ENCODE measurements at places on chromosomes 3 and 15.

DNA sequence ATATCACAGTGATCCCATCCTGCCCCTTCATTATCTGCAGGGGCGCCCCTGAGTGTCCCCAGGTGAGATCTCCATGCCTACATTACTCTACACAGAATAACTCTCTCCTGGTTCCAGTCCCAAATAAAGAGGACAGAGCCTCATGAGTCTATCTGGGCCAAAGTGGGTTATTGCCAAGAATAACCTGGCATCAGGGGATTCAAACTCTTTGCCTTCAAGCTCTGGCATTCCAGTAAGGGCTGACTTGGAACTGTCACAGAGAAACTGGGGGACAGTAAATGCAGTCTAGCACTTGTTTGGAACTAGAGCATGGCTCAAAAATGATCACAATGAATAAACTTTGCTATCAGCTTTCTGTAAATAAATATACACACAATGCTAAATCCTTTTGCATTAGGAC, 30.3 kb downstream of the GJD2 start:
- no peak for DNase-seq

DNA sequence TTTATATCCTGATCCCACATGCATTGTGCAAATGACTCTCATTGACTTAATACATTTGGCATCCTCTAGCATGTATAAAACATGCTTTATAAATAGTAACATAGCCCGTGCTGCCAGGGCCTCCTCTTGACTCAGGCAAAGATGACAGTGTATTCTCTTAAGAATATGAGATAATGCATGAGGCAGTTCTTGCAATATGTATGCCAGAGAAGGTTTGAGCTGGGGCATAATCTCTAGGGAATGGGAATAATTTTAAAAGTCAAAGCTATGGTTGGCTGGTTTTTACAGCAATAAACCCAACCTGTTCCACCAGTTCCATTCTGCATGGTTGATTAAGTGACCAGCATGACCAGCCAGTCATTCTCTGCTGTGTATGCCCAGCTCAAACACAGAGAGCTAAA, 179.0 kb upstream of the PFN2 start:
- DNase-seq = no peak

DNA sequence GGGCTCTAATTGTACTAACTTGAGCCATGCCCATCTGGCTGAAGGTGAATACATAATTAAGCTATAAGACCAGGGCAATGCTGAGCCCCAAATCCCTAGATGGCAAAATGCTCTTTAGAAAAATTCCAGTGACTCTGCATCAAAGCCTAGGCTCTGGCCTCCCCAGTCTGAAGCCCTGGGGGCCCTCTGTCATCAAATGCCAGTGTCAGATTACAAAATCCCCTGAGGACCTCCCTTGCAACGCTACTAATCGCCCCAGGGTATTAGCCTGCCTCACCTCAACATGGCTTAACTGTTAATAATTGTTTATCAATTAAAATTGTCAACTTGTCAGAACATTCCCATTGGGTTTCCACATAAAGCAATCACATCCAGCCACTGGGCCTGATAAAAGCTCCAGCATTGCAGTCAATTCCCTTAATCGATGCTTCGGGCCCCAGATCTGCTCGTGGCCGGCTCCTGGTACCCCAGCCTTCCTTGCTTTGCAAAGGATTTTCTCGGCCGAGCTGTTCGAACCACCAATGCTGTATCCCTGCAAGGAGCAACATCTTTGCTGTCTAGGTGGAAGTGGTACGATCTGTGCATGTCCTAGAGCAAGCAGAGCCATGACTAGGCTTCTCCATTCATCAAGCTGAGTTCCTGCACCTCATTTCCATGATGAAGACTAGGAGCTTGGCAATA, 151.7 kb downstream of the MEGF11 start:
- no peak for DNase-seq

DNA sequence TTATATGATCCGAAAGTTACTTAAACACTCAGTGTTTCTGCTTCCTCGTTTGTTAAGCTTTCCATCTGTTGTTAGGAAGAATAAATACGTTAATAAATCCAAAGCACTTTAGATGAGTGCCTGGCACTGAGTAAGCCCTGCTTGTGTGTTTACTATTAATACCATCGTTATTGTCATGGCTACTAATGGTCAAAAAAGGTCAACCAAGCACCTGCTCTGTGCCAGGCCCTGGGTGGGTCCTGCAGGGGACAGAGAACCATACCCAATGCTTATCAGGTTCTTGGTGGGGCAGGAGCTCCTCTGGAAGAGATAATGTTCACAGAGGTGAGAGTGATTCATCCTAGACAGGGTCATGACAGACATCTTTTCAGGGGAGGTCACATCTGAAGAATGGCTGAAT, 39.9 kb downstream of the GALNT15 start:
- DNase-seq = no peak

DNA sequence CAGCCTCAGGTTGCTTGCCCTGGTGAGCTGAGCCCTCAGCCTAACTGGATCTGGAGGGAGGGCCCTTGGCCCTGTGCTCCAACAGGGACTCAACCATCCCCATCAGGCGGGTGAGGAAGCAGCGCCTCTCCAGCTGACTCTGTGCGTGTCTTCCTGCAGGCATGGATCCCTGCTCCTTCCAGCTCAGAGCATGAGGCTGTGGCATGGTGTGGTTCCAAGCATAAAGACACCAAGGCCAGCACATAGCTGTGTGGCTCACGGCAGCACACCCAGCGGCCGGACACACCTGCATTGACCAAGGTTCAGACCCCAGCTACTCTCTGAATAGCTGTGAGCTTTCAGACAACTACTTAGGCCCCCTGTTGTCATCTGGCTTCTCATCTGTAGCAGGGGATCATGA, 131.0 kb upstream of the PLXNA1 start:
- DNase-seq = no peak

DNA sequence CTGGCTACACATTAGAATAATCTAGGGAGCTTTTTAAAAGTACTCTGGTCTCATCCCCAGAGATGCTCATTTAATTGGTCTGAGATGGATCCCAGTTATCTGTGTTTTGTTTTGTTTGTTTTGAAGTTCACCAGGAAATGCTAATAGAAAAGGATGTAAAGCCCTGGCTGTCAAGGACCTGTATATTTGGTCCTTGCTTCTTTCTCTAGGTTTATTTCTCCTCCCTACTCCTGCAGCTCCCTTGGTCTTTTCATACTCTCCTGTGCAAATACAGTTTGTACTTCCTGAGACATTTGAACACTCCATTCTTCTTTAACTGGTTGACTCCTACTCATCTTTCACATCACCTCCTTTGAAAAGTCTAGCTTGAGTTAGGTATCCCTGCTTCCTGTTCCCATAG, 3.3 kb downstream of the PIK3CA start:
- DNase-seq = no peak

- no peak for DNase-seq
Measured at GRCh38 chr3:146133441-146133840, 27.5 kb downstream of the PLOD2 start.

- DNase-seq = no peak
Measured at GRCh38 chr3:102378216-102378615, 56.6 kb upstream of the ZPLD1 start.

DNA sequence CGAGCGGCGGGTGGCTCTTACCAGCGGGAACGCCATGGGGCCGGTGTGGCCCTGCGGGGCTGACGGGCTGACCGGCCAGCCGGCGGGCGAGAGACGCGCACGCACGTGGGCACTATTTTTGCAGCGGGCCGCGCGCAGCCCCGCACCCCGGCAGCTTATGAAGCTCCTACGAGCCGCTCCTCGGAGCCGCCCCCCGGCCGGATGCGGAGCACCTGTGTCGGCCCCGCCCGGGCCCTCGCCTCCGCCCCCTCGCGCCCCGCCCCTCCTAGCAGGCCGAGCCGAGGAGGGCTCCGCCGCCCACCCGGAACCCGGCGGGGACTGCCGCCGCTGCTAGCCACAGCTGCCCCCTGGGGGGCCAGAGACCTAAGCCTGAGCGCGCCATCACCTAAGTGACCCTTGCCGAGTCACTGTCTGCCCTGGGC, 683 bp upstream of the CPEB1 start:
- DNase-seq = peak; percentile 53

DNA sequence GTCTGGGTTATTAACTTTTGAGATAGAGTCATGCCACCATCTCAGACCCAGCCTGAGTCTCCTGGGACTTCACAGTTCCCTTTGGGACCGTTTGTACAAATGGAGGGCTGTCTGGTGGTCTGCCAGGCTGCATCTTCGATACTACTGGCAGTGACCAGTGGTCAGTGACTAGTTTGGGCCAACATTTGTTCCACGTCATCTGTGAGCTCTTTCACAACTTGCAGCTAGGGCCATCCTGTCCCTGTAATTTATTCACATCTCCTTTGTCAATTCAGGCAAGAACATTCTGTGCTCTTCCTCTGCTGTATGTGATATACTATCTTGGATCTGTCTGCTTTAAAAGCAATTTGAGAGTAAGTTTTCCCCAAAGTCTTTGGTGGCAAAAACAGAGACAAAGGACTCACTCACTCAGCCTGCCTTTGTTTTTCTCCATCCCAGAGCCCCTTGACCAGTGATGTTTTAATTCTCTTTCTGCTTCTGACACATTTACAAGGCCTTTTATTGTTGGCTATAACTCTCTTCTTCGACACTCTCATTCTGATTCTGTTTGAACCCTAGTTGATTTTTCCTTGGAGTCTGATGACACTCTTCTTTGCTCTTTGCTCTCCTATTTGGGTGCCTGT, 353.4 kb downstream of the EPHB1 start:
- no peak for DNase-seq

Measured in activated T-cell treated with anti-CD3 and anti-CD28 coated beads, Interleukin-2, amount 50 U/mL, for 4 hours (primary cell).